ENCODE measurements at places on chromosomes 7 and 10.

GRCh38 chr7:30470163-30470770, 8.3 kb downstream of the NOD1 start:
- peak; percentile 42 for DNase-seq

- DNase-seq = no peak
Observed at GRCh38 chr7:134395604-134396003, 63.3 kb downstream of the AKR1B1 start.

DNA sequence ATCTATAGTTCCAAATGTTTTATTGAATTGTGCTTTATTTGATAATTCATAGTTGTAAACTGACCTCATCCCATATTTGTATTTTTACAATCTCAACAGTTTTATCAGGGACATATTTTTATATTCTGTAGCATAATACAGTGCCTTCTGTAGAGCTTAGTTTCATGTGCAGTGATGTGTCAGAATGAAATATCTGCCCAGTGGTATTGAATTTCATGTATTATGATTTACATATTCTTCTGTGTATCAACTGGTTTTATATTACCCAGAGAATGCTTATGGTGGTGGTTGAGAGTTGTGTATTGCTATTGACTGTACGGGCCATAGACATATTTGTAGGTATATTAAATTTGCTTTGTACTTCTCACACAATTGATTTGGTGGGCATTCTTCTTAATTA, 89.9 kb downstream of the KAT6B start:
- no peak for DNase-seq

GRCh38 chr10:88236121-88236743, 346.9 kb downstream of the RNLS start:
- DNase-seq = no peak

GRCh38 chr10:133397938-133398337, 4.0 kb downstream of the MTG1 start:
- DNase-seq = no peak

DNA sequence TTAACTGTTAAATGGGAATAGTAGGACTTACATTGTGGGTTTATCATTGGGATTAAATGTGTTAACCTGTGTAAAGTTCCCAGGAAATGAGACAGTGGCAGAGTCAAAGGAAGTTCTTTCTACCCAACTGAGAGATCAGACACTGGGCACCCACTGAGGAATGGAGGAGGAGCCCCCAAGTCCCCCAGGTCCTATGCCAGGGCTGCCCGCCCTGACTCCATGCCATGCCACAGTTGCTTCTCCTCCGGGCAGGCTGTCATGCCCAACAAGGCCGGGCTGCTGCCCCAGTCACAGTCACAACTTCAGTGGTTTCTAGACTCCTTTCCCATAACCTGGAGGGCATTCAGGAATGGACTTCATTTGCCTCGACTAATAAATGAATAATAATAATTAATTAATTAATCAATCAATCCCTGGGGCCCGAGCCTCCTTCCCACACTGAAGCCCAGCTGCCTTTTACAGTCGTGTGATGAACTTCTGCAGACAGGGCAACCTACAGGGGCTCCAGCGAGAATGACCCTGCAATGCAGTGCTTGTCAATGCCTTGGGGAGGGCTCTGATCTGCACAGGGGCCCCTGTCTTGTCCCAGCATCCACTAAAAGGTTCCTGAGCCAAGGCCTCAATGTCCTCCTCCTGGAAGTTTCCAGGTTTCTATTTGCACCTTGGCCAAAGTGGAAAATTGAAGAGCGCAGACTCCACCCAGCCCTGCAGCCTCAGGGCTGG, 32.4 kb downstream of the DRGX start:
- DNase-seq = no peak

- DNase-seq = peak; percentile 48
Observed at GRCh38 chr7:94394437-94395140, at the start of gene COL1A2. TSS of gene COL1A2 (plus strand) at chr7:94394895. CDS start at chr7:94395032, 137 bp downstream.

DNA sequence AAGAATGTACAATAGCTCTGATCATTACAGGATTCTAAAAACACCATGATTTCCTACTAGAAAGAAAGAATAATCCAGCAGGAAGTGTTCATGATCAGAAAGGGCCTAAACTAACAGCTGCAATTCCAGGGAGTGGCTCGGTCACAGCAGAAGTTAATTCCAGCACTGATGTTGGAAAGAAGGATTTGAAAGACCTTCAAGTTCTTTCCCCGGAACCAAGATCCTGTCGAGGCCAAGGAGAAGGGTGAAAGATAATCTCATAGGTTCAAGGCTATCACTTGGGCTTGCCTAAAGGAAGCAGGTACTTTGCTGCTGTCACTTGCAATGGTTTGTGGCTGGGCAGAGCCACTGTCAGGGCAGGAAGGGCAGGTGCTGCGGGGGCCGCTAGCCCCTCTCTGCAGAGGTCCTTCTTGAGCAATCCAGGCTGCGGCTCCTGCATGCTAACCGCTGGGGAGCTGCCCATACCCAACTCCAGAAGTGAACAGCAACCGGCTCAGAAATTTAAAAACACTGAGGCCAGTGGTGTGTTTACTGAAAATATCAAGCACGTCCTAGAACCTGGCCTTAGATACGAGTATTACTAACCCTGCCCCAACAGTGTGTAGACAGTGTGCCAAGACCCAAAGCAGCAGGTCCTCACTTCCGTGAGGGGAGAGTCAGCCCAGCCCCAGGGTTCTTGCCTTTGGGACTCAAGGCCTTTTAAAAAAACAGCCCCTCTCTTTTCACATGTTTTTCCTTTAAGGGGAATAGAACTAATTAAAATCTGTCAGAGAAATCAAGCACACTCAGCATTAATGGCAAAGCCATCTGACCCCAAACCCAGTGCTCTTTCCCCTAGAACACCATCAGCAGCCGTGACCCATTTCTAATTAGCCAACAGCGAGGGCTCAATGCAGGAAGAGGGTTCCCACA, 76.8 kb downstream of the VIPR2 start:
- no peak for DNase-seq

DNA sequence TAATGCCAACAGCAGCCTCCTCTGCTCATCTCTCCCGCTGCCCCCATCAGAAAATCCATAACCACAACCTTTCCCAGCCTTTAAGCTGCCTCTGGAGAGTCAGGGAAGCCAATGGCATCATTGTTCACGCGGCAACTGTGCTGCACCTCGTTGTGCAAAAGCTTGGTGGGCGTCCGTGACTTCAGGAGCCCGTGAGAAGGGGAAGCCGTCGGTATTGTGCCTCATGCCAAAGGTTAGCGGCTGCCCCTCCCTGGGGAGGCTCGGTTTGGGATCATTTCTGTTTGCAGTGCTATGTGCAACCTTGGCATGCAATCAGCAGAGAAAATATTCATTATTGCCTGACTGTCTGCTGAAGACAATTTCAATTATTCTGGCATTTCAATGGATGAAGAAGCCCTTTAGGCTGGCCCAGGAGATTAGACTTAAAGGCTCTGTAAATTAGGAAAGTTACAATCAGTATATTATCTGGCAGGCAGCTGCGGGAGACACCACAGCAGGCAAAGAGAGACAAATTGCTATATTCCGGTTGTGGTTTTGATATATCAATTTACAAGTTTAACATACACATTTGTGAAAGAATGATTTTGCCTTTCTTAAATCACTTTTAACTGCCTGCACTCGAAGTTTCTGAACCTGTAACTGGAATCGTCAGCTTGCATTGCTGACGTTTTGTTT, 244.5 kb downstream of the GATA3 start:
- DNase-seq = no peak

GRCh38 chr10:23533212-23533611, 94.3 kb downstream of the OTUD1 start:
- no peak for DNase-seq

GRCh38 chr10:51176976-51177695, 102.8 kb downstream of the PRKG1 start:
- peak; percentile 62 for DNase-seq

DNA sequence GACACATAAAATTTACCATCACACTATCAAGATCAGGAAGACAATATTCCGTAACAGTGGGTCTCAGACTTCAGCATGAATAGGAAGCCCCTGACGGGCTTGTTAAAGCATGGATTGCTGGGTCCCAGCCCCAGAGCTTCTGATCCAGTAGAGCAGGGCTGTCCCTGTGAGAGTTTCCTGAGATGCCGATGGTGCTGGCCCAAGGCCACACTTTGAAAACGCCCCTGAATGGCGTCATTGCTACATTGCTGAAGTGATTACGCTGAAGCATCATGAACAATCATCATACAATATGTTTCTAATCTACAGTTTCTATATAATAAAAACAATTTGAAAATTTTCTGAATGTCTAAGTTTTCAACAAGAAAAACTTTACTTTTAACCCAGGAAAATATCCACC, 38.0 kb upstream of the TMEM72 start:
- no peak for DNase-seq

DNA sequence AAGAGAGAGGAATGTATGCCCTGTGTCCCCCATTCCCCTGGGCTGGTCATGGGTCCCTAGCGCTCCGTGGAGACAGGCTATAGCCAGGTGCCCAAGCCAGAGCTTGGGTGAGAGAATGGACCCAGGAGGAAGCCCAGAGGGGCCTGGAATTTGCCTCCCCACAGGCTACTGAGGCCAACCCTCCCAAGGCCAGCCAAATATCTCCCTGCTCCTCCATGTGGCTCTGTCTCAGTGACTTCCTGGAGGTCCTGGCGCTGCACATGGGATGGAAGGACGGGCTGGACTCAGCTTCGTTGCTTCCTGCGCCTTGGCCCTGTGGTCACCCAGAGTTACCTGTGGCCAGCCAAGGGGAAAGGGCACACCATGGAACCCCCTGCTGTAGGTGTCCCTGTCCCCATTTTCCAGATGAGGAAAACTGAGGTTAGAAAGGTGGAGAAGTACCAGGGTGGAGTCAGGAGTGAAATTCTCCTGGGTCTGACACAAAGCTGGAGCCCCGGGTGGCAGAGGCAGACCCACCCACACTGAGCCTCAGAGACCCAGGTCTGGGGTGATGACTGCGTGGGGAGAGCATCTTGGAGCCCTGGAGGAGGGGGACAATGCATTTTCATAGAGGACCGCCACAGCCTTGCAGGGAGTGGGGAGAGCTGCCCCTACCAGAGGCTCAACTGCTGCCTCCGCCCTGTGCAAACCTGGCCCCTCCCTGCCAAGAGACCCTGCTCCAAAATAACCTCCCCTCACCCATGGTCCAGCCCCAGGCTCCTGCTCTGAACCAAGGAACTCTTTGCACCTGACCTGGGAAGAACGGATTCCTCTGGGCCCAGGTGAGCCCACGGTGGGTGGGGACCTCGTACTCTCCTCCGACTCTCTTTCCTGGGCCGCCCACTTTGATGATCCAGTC, 42.6 kb downstream of the TMEM270 start:
- DNase-seq = no peak

- DNase-seq = no peak
Observed at GRCh38 chr7:133512560-133512959, 259.7 kb downstream of the EXOC4 start.

DNA sequence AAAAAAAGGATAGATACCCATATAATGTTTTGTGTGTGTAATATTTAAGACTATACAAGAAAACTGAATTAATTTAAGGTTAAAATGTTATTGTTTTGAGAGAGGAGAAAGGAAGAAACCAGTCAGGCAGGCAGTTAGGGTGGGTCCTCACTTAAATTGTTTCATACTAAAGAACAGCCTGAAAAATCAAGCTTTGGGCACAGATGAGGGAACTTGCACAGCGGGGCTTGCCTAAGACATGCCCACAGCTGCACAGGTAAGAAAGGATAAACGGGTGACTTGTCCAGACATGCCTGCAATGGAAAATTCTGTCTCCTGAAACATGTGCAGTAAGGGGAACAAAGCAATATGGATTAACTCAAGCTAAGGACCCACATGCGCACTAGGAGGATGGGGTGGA, 158.4 kb downstream of the BBS9 start:
- no peak for DNase-seq

DNA sequence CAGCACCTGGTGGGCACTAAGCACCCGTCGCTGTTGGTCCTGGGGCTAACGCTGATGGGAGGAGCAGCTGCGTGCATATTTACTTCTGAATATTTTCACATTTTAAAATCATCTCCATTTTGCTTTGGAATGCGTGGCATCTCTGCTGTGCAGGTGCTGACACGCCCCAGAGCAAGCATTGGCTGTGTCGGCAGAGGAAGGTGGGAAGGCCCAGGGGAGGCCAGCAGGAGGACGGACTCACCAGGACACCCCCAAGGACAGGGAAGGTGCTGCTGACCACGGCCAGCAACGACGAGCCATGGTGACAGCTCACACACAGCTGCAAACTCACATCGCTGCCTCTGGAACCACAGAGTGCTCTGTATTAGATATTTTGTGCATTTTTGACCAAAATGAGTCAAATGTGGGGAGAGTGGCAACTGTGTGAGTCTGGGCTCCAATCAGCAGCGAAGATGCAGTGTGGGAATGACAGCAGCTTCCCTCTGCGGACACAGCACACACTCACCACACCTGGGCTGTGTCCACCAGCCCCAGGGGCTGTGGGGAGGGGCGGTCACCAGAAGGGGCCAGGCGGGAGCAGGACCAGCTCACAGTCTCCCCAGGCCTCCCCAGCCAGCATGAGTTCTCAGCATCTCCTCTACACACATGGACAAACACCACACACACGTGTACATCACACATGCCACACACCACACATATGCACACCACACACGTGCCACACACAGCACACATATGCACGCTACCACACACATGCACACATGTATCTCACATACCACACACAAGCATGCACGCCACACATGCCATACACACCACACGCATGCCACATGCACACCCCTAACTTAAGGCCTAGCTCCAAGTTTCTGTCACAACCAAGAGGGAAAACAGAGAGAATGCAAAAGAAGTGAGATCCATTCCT, 58.2 kb downstream of the PTPRN2 start:
- no peak for DNase-seq

- no peak for DNase-seq
Observed at GRCh38 chr7:44665531-44666213, 59.2 kb downstream of the OGDH start.

DNA sequence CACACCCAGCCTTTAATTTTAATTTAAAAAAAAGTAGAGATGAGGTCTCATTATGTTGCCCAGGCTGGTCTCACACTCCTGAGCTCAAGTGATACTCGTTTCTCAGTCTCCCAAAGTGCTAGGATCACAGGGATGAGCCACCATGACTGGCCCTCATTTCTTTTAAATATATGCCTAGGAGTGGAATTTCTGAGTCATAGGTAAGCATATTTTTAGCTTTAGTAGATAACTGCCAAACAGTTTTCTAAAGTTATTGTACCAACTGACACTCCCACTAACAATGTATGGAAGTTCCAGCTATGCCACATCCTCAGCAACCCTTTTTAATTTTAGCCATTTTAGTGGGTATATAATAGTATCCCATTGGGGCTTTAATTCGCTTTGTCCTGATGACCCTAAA, 13.8 kb upstream of the PPIF start:
- no peak for DNase-seq

DNA sequence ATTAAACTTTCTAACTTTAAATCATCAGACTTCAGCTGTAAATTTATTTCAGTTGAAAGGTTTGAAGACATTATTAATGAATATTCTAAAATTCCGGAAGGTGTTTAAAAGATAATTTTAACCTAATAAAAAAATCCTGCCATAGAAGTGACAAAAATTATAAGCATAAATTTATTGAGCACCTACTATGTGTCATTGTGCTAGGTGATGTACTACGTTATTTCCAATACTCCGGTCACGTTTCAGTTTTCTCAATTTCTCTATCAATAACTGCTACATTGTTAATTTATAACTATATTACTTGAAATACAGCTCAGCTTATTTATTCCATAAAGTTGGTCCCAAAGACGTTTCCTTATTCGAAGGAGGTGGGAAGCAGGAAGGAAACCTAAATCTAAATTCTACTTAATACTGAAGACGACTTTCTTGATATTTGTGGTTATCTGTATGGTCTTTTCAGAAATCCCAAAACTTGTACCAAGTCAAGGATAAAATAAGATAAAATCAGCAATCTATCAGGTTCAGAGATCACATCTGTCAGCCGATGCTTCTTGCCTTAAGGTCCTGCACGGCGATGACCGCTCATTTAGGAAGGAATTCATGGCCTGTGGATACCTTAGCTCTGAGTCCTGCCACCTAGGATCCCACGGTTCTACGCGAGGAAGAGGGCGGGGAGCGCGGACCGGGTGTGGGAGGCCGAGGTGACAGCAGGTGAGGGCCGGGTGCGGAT, 1.2 kb upstream of the ZEB1 start:
- DNase-seq = no peak

Measured in common myeloid progenitor, CD34-positive (primary cell).